Activated CD4-positive, alpha-beta T cell treated with anti-CD3 and anti-CD28 coated beads, Interleukin-2, Interleukin-6, amounts not matched to agents 100 ng/mL and 50 ng/mL, durations not matched to agents 16 hours and 8 hours (primary cell): ENCODE measurements at places on chromosomes 1 and 21.
A peak's percentile ranks its signal among the peaks of the same experiment; 100 is the strongest.

- DNase-seq, result no peak
These were observed 4.6 kb downstream of the MAB21L3 start for GRCh38 chr1:116115476-116116439.

DNA sequence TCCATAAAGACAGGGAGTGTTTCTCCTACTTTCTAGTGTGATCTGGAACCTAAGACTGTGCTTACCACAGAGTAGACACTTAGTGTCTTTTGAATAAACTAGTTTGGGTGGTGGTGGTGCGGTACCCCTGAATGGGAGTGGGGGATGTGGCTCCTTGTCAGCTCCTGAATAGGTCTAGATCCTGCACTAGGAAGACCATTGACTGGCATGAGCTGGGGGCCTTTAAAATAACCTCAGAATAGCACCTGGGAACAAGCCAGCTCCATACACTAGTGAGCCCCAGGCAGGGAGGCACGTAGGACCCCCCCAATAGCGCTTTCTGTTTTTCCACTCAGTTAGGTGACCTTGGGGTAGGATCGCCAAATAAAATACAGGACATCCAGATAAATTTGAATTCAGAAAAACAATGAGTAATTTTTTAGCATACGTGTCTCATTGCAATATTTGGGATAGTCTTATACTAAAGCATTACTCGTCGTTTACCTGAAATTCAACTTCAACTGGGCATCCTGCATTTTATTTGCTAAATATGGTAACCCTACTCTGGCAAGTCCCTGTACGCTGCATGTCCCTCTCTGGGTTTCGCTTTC lies 45.6 kb downstream of the AZIN2 start:
- DNase-seq, result no peak

GRCh38 chr1:172149346-172149745 lies 271.1 kb upstream of the C1orf105 start:
- no peak for DNase-seq

- no peak for DNase-seq
These were observed 178.4 kb downstream of the SIPA1L2 start for GRCh38 chr1:232451506-232451905.

DNA sequence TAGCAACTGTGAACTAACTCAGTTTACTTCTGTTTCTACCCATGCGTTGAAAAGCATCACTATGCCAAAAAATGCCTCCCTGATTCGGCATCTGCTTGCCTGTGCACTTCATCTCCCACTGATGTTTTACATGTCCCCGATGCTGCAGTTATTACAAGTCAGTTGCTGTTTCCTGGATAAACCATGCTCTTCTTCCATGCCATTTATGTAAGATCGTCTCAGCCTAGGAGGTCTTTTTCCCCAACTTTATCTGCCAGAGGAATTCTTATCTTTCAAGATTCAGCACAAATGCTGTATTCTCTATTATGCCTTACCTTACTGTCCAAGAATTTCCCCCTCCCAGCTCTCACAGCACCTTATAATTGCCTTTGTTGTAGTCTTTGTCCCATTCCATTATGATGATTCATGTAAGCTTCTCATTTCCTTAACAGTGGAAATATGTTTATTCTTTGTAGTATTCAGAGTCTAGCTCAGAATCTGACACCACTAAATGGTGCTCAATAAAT lies 30.0 kb downstream of the PRKACB start:
- DNase-seq, result no peak

- no peak for DNase-seq
These were observed 8.7 kb downstream of the FUBP1 start for GRCh38 chr1:77970192-77970591.

GRCh38 chr21:28798798-28799197 lies 193.9 kb downstream of the LTN1 start:
- no peak for DNase-seq

- no peak for DNase-seq
These were observed 40.5 kb downstream of the COL6A1 start for GRCh38 chr21:46021978-46022544.

DNA sequence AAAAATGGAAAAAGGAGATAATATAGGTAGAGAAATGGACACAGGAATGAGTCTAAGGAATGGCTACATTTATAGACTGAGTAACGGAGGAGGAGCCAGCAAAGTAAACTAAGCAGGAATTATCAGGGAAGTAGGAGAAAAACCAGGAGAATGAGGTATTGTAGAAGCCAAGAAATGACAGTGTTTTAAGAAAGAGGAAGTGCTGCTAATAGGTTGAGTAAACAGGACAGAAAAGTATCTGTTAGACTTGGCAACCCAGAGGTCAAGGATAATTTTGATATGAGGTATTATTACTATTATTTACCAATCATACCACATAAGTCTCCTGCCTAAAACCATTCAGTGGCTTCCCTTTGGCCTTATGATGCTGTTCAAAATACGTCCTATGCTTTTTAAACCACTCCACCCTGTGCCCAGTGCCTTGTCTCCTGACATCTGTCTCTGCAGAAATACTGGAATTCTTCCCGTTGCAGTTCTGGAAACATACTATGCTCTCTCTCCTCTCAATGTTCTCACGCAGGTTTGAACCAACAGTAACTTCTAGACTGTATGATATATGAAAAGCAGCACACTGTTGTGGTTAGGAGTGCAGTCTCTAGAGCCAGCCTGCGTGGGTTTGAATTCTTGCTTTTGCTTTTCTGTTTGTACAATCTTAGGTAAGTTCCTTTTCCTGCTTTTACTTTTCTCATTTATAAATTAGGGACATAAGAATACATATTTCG lies 24.6 kb upstream of the NEK7 start:
- no peak for DNase-seq

DNA sequence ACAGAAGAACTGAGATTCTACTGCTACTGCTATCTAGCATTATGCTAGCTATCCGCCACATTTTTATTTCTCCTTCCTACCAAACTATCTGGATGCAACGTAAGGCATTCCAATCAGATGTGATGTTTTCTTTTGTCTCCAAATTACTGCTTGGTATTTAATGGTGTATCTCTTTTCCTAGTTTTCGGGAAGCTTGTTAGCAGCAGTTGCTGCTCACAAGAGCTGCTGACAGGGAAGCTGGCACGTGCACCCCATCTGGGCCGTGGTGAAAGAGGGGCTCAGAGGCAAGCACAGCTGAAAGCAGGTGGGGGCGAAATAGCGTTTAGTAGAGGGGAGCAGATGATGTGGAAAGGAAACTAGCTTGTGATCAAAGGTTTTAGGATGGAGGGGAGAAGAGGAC lies 57.3 kb downstream of the JAK1 start:
- no peak for DNase-seq

DNA sequence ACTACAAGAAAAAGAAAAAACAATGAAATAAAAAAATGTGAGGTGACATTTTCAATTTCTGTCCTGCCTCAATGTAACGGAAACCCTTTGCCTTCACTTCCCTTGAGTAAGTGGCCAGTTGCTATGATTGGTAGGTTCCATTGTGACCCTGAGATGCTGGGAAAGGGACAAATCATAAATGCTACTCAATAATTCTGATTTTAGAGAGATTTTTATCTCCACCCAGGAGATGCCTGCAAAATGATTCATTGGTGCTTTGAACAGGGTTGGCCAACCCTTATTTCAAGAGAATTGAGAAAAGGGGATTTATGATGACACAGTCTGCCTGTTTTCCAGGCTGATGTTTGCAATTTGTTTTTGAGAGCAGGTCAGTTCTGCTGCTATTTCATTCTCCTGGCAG lies 22.5 kb downstream of the XCL1 start:
- no peak for DNase-seq

GRCh38 chr21:37380349-37381323 lies 14.1 kb downstream of the DYRK1A start:
- no peak for DNase-seq

GRCh38 chr1:158204458-158204827 lies 23.7 kb downstream of the CD1D start:
- no peak for DNase-seq

GRCh38 chr1:90204023-90204590 lies 209.2 kb downstream of the ZNF326 start:
- no peak for DNase-seq

DNA sequence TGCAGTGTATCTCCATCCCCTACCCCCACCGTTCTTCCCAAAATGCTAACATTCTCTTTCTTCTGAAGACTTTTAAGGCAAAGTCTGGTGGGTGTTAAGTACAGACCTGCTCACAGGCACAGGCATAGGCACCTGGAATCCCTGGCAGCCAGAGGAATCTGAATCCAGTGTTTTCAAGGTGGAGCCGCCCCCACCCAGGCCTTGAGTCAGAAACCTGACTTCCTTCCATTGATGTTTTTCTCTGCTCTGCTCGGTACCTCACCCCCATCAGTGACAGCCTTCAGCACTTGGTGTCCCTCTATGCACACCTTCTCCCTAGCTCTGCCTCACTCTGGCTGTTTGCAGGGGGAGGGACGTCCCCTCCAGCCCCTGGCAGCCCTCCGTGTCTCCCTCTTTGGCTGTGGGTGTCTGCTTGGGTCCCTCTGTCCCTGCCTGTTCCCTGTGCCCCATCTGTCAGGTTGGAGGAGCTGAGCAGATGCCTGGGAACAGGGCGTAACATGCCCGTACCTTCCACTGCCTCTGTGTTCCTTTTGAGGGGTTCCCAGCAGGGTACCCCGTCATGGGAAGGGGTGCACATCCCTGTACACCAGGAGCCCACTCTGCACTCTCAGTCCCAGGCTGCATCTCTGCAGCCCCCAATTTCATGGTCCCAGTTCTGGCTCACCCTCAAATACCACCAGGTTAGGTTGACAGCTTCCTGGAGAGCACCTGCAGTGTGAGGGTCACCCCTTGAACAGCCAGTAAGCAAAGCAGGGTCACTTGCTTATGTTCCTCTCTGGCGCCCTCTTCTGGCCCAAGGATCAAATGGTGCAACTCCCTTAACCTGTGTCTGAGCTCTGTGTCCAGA lies 6.7 kb downstream of the NCDN start:
- DNase-seq, result peak; percentile 89

- no peak for DNase-seq
These were observed at the start of gene MTARC1 for GRCh38 chr1:220786337-220787068. MTARC1 (plus strand) TSS chr1:220786913; CDS start chr1:220786945, 32 bp downstream.

GRCh38 chr1:189859385-189859977 lies 618.2 kb downstream of the BRINP3 start:
- peak; percentile 41 for DNase-seq

DNA sequence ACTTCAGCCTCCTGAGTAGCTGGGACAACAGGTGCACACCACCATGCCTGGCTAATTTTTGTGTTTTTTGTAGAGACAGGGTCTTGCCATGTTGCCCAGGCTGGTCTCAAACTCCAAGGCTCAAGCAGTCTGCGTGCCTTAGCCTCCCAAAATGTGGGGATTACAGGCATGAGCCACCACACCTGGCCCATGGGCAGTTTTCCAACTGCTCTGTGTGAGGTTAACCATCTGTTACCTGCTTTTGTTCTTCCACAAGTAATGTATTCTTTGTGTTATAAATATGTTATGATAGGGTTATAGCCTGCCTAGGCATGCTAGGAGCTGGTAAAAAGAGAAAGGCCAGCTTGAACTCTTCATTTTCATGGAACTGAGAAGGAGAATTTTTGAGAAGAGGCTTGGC lies 30.7 kb downstream of the TUFT1 start:
- no peak for DNase-seq

DNA sequence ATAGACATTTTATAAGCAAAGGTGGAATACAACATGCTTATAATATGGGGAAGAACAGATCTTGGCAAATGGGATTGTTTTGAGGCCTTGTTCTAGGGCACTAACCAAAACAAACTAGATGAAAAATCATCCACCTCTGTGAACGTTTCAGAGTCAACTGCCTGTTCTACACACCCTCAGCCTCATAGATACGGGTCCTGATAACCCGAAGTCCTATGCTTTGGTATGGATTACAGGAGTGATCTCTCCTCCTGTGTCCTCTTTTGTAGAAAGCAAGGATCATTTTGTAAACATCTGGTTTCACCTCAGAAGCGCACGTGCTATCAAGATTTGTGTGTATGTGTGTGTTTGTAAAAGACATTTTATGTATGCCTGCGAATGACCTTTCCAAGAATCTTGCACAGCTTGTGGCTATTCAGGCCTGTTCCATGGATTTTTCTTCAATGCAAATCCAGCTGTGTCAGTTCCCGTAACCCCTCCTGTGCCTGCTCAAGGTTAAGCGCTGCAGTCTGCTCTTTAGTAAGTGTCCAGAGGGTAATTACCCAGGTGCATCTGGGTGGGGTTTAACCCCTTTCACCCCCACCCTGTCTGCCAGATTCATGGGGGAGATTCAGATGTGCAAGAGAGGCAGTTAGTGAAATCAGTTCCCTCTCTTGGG lies 132.4 kb downstream of the ROR1 start:
- no peak for DNase-seq

DNA sequence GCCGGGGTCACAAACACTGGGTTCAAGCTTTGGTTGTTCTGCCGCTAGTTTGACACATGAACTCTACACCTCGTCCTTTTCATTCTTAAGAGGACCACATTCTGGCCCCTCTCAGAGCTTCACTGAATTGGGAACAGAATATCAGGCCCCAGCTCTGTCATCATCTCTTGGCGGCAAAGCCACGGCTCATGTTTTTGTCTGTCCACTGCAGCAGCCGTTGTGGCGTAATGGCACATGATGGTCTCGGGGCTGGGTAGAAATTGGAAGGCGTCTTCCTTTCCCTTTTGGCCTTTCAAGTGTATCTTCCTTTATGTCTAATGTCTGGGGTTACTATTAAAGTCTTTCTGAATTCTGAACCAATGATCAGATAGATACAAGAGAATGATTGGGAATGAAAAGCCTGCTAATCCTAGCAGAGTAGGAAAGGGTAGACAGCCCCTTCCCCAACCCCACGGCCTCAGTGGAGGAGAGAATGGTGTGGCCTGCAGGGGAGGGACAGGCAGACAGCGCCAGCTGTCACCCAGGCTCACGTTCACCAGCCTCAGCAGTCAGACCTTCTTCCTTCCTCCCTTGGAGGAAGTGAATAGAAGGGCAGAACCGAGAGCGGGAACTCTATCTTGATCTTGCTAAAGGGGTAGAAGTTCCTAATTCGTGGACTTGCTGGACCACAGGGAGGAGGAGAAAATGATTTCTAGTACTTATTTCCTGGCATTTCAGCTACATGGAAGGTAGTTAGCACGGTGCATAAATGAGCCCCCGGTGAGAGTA lies 498.1 kb downstream of the KIF26B start:
- DNase-seq, result no peak

GRCh38 chr1:228407106-228408040 lies 738 bp upstream of the TRIM11 start:
- DNase-seq, result no peak

DNA sequence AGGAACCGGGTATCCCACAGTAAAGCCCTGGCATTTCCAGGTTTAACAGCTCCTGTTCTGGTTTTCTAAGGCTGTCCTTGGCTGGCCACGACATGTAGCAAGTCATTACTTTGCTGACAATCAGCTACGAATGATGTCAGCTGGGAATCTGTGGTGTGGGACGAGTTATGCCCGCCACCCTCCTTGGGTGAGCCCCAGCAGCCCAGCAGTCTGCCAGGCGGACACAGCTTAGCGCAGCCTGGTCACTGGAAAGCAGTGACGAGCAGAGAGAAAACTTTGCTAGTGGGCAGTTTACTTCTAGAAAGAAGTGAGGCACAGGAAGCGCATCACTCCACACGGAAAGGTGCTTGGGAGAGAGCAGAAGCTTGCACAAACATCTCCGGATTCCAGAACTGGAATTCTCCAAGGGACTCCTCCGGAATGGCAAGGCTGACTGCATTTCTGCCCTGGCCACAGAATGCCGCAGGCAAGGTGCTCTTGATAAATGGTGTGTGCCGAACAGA lies 15.5 kb upstream of the ZNF436 start:
- no peak for DNase-seq

- DNase-seq, result no peak
These were observed 13.8 kb upstream of the ABCB10 start for GRCh38 chr1:229572286-229572685.

- no peak for DNase-seq
These were observed 11.9 kb upstream of the DUSP10 start for GRCh38 chr1:221753828-221754188.

GRCh38 chr1:183918589-183918988 lies 113.7 kb downstream of the RGL1 start:
- no peak for DNase-seq

GRCh38 chr1:194644528-194644927 lies 1458.1 kb upstream of the B3GALT2 start:
- DNase-seq, result no peak
